Activated naive CD4-positive, alpha-beta T cell treated with anti-CD3 and anti-CD28 coated beads, Interleukin-2, amount 10 ng/mL, durations not matched to agents 7 days and 5 days (primary cell): ENCODE measurements at places on chromosomes 13 and 19.

DNA sequence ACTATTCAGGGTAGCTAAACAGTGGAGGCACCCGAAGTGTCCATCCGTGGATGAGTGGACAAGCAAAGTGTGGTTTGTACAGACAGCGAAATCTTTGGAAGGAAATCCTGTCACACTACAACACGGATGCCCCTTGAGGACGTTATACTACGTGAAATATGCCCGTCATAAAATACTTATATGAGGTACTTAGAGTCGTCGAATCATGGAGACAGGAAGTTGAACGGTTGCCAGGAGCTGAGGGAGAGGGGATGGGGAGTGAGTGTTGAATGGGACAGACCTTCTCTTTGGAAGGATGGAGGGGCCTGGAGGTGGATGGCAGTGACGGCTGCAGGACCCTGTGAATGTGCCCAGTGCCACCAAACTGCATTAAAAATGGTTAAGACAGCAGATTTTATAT, 11.6 kb downstream of the ATP4B start:
- peak; percentile 11 for DNase-seq

DNA sequence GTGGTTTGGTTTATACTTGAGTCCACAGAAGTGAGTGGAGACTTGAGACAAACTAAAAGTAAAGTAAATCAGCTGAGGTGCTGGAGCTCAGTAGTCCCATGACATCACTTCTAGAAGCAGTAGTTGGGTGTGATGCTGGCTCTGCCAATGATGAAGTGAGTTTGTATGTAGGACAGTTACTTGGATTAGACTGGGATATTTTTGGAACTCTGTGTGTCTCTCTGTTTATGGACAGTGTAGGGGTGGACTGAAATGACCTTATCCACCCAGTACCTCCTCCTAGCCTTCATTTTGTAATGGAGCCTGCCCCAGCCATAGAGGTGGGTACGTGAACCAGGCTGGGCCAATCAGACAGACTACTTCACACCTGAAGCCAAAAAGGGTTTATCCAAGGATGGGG, 52.2 kb downstream of the POLR1D start:
- DNase-seq = no peak

DNA sequence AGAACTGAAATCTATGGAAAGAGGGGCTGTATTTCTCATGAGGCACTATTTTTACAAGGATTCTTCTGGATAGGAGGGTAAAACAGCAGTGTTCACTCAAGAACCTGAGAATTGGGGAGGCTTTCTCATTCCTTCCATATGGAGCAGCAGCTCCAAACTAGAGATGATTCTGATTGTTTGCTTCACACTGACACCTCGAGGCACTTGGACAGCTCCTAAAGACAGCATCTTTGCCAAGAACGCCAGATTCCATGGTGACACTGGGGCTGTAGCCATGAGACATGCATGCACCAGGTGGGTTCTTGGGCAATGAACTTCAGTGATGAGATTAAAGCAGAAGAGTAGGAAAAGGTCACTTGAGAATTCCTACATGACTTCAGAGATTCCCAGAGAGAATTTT, 361.5 kb upstream of the HTR2A start:
- no peak for DNase-seq

GRCh38 chr19:12668932-12669269, 2.3 kb downstream of the WDR83 start:
- DNase-seq = peak; percentile 82

DNA sequence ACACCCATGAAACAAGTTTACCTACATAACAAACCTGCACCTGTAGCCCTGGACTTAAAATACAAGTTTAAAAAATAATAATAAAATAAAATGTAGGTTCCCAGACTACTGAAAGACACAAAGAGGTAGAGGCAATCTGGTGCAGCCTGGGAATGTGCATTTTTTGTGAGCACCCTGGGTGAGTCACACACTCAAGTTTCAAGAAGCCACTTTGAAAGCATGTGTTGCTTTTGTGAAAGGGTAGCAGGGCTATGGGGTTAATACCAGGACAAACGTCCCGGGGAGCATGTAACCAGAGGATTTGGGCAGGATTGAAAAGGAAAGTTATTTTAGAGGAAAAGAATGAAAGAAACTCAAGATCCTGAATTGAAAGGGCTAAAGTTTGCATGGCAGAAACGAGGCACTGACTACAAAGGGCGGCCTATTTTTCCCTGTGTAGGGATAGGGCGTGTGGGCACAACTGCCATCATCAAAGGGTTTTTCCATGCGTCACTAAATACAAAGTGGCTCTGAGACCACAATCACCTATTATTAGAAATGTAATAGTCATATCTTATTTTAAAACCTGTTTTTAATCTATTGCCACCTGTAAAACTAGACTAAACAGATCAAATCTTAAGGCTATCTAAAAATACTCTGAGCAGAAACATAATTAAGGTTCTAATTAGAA, 314.9 kb downstream of the COG6 start:
- no peak for DNase-seq

DNA sequence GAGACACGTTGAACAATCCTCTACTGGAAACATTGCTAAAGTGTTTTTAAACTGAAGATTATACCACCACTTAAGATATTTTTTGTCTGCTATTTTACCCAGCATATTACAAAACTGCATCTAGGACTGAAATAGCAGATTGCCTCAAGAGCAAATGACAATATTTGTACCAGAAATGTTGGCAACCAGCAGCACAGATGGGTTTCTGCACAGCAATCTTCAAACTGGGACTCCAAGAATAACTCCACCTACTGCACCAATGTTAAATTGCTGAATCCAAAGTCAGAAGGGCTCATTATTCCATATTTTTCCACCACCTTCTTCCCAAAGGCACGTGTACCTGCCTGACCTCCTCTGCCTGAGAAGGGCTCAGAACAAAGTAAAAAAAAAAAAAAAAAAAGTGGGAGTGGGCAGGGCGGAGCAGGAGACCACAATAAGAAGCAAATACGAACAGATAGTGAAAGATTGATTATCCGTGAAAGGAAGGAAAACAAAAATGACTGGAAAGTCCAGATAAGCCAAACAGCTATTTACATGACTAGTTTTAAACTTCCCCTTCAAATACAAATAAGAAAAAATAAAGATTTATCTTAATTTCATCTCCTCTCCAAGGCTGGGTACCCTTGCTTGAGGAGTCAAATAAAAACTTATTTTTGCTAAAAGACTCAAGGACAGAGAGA, 79.4 kb downstream of the FOXO1 start:
- no peak for DNase-seq

DNA sequence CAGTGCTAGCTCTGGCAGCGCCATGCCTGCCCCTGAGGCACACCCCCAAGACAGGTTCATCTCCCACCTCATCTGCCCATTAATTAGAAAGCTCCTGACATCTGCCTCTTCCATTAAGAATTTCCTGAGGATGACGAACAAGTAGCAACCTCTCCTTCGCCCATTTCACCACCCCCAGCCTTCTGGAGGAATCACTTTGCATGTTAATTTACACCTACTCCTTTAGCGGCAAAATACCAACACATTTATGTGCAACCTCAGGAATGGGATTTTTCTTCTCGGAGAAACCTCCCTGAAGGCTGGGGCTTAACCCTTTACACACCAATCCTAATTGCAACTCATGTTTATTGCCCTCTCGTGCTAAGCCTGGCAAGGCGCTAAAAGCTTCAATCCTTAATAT, 13.8 kb downstream of the SLC7A1 start:
- no peak for DNase-seq

GRCh38 chr13:64130171-64130570, 2714.5 kb upstream of the PCDH20 start:
- no peak for DNase-seq
